ENCODE measurements at places on chromosomes 1 and 21.

DNA sequence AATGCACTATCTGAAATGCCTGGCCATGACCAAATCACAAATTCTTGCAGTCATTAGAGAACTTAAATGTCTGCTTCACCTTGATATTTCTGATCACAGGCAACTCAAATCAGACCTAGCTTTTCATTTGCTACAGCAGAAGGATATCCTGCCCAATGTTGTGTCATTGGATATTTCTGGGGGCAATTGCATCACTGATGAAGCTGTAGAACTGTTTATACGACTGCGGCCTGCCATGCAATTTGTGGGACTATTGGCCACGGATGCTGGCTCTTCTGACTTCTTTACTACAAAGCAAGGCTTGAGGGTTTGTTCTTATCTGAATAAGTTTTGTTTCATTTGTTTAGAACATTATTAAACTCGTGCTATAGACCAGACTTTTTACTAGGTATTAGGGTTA lies 14.9 kb downstream of the ZYG11A start:
- no peak for DNase-seq

DNA sequence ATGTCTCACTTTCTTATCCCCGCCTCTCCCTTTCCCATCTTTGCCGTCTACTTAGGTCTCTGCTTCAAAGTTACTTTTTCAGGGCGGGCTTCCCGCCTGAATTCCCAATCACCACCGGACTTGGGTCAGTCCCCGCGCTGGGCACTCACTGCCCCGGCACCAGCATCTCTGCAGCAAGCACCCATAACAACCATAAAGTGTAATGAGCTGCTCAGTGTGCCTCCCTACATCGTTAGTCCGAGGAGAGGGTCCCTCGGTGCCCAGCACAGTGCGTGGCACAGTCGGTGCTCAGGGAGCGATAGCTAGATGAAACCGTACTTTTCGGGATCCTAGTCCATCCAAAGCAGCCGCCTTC lies 633 bp upstream of the CTPS1 start:
- no peak for DNase-seq

DNA sequence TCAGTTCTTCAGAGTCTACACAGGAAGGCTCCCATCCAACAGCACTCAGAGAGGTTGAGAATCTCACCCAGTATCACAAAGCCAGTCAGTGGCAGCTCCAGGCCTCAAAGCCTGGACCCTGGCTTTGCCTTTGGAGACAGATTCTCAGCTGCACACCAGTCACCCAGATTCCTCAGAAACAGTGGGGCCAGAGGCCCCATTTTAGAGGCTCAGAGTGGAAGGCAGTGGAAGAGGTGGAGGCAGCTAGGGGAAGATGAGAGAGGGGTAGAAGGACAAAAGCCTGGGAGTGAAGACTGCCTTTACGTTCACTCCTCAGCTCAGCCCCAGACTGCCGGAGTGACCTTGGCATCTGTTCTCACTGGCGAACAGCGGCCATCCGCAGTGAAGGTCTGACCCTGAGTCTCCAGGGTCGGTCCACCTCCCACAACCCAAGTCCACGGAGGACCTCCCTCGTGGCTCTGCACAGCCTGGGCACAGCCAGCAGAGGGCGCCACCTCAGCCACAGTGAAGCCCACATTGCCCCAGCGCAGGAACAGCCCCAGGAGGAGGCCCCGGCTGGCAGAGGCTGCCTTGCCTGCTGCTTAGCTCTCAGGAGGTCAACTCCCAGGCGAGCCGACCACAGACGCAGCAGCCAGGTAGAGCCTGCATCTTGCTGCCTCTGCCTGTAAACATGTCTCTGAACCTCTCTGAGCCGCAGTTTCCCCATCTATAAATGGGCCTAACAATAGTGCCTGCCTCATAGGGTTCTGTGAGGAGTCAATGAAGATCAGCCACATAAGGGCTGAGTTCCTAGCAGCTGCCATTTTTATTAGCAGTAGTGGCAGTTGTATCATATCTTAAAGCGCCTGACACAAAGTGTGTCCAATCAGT lies 5.9 kb upstream of the FNDC5 start:
- DNase-seq, result peak; percentile 49

DNA sequence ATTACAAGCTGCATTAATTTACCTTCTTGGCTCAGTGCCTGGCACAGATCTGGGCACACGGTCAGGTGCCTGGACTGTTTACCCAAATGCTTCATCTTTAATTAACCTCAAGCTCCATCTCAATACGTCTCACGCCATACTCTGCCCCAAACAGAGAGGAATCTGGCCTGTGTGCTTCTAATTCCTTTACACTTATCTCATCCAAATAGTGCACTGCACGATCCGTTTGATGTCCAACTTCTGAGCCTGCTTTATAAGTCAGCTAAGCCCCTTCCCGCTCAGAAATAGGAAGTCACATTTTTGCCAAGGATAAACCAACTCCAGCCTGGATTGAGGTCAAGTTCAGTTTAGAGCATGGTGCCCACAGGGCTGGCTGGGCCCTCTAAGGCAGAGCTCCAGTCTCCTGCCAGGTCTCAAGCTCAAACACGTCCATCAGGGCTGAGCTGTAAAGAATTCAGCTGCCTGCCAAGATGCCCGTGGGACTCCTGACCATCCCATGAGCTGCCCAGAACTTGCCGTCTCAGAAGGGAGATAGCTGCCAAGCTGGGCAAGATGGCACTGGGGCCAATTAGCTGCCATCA lies 233.5 kb downstream of the TRABD2B start:
- DNase-seq, result no peak

- no peak for DNase-seq
These were observed 33.0 kb downstream of the URB1 start for GRCh38 chr21:32359719-32360260.

GRCh38 chr1:214603819-214604252 lies 841 bp downstream of the CENPF start:
- no peak for DNase-seq

DNA sequence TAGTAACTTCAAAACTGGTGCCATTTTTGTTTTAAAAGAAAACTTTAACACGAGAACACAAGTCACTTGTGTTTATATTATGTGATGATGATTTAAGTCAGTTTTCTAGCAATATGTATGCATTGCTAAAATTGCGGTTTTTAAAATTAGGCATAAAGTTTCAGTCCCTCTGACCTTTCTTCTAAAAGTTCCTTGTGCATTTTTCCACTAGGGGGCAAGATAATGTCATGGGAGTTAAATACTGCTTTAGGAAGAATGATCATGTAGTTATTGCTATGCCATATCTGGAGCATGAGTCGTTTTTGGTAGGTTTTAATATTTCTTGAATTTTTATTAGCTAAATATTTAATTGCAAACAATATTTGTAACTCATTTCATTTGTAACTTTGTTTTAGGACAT lies 10.7 kb downstream of the CDC7 start:
- no peak for DNase-seq

DNA sequence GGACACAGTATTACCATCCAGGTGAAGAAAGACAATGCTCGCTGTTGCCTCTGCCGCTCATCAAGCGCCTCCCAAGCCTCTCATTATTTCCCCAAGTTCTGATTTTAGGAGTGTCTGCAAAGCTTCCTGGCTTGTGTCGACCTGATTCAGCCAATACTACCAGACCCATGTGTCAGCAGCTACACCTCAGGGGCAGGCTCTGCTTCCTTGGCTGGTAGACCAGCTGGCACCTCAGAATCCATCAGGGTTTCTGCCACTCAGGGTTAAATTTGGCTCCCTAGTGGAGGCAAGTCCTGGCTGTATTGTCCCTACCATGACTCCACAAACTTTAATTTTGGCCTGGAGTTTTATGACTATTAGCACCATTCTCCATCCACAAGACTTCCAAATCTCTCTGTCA lies 35.4 kb downstream of the SUSD4 start:
- DNase-seq, result no peak

GRCh38 chr1:230501242-230501641 lies 75.1 kb upstream of the PGBD5 start:
- DNase-seq, result no peak

GRCh38 chr1:93716163-93716562 lies 34.5 kb upstream of the BCAR3 start:
- DNase-seq, result no peak

DNA sequence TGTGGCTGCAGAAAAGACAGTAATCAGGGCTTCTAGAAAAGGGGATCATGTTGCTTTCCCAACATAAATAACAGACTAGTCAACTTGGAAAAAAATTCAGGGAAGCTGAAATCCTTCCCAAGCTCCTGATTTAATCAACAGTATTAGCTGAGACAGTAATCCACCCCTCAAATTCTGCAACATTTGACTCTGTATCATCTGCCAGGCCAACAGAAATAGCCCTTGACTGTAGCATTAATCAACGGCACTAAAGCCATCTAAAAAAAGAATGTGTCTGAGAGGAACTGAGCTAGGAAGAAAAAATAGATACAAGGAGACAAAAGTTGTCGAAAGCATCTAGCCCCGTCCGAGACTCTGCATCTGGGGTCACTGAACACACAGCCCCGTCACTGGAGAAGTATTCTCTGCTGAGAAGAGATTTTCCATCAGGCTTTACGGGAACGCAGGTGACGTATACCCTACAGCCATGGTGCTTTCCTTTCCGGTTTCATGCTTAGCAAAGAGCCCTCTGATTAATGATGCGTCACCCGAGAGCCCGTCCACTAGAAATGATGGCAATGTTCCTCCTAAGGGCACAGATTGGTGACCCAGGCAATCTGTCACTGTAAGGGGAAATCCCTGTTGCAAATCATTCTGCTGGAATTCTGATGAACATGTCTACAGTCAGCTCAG lies 42.1 kb upstream of the TP53BP2 start:
- DNase-seq, result no peak

DNA sequence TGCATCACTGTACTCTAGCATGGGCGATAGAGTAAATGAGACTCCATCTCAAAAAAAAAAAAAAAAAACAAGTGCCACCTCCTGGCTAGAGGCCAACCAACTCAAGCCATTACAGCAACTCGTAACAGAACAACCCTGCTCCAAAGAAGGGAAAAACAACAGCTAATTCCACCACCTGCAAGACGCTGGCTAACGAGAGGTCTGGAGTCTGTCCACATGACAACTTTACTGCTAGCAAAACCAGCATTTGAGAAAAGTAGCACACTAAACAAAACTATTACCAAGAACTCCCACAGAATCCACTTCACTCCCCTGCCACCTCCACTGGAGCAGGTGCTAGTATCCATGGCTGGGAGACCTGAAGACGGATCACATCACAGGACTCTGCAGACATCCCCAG lies 24.1 kb upstream of the EGLN1 start:
- DNase-seq, result no peak

DNA sequence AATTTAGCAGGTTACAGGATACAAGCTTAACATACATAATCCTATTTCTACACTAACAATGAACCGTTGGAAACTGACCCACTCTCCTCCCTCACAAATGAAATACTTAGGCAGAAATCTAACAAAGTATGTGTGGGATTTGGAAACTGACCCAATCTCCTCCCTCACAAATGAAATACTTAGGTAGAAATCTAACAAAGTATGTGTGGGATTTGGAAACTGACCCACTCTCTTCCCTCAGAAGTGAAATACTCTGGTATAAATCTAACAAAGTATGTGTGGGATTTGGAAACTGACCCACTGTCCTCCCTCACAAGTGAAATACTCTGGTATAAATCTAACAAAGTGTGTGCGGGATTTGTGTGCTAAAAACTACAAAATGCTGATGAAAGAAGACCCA lies 60.3 kb downstream of the TRAF5 start:
- no peak for DNase-seq

GRCh38 chr1:47766832-47767740 lies 230.1 kb downstream of the TRABD2B start:
- DNase-seq, result no peak

- no peak for DNase-seq
These were observed 43.7 kb downstream of the ADAMTS1 start for GRCh38 chr21:26801498-26801897.

- DNase-seq, result no peak
These were observed 331.5 kb upstream of the AJAP1 start for GRCh38 chr1:4322881-4323280.

- DNase-seq, result no peak
These were observed 45.6 kb upstream of the CSF1 start for GRCh38 chr1:109864930-109865612.

GRCh38 chr1:56933161-56933560 lies 32.7 kb downstream of the C8B start:
- DNase-seq, result no peak

DNA sequence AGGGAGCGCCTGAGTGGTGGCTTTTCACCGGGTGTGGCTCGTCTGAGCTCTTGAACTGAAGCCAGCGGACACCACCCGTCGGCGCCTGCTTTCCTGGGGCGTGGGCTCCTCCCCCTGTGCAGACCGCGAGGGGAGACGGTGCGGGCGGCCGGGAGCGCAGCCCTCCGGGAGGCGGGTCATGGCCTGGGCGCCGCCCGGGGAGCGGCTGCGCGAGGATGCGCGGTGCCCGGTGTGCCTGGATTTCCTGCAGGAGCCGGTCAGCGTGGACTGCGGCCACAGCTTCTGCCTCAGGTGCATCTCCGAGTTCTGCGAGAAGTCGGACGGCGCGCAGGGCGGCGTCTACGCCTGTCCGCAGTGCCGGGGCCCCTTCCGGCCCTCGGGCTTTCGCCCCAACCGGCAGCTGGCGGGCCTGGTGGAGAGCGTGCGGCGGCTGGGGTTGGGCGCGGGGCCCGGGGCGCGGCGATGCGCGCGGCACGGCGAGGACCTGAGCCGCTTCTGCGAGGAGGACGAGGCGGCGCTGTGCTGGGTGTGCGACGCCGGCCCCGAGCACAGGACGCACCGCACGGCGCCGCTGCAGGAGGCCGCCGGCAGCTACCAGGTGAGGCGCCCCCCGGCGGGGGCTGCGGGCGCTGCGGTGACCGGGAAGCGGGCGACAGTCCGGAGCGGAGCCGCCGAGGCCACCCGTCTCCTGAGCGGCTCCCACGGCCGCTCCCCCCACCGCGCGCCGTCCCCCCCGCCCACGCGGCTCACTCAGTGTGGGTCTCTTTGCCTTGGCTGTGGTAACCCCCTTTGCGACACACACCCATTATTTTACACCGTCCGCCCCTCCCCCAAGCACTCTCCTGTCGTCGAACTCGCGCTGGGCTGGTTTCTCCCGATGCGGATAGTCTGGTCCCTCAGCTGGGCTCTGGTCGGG lies at the start of gene TRIM58:
TSS of gene TRIM58 (plus strand) at position 119 of the 916 bp plus-strand sequence. CDS start at position 179, 60 bp downstream.
- no peak for DNase-seq

Data from T-cell (primary cell).